NCI-H510A (cell line): ENCODE measurements at places on chromosomes 2 and 18.

DNA sequence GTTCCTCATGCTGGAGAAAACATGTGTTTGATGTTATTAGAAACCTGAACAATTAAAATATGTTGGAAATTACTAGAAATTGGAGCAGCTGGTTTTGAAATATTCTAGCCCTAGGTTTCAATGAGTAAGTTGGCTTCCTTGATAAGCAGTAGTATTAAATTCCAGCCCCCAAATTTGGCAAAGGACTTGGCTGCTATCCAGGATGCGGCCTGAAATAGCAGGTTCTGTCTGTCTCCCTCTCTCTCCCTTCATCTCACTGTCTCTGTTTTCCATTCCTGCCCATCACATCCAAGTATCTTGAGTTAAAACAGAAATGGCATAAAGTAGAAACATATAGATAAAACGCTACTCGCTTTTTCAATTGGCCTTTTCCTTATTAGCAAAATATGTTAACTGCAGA lies 20.9 kb upstream of the GPR45 start:
- DNase-seq, result no peak

- DNase-seq, result no peak
Measured at GRCh38 chr18:3114451-3114850, 101.5 kb upstream of the LPIN2 start.

DNA sequence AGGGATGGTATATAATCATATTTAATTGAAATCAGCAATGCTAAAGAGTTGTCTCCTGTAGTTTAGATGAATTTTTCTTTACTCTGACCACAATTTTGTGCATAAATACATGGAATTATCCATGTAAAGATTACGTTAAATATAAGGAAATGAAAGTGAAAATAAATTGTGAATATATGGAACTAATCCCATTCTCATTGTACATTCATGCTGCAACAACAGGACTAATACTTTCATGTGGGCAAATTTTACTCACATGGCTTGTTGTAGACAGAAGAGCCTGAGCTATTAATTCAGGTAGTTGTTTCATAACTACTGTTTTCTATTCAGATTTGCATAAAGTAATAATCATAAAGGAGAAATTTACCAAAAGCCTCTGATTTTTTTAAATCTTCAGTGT lies 357.8 kb downstream of the ARHGAP15 start:
- DNase-seq, result no peak

DNA sequence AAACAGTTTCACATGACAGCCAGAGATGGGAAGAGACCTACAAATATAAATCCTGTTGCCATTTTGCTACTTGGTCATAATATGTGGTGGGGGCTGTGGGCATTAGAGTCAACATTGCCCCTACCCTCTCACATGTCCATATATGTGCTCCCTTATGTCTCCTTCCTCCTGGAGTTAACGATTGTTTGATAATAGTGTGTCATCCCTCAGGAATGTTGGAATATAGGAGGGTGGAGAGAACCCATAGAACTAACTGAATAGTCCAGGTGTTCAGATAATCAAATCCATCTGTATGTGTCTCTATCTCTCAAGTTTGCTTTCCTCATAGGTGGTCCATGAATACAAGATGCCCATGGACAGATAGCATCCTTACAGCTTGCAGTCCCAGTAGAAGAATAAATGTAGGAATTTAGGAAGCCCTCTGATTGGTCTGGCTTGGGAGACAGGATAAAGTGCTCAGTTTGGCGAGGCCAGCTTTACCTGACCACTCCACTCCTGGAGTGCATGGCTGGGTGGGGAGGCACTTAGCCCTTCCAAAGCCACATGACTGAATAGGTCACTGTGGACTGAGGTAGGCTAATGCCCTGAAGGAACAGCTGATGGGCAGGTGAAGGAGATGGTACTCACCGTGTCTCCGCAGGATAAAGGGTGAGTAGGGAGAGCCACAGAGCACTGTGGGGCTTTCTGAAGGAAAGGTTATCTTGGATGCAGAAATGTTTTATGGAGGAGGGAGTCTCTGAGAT lies 166.9 kb downstream of the CDCA7 start:
- DNase-seq, result no peak

GRCh38 chr2:99571954-99572353 lies 82.1 kb upstream of the REV1 start:
- no peak for DNase-seq

DNA sequence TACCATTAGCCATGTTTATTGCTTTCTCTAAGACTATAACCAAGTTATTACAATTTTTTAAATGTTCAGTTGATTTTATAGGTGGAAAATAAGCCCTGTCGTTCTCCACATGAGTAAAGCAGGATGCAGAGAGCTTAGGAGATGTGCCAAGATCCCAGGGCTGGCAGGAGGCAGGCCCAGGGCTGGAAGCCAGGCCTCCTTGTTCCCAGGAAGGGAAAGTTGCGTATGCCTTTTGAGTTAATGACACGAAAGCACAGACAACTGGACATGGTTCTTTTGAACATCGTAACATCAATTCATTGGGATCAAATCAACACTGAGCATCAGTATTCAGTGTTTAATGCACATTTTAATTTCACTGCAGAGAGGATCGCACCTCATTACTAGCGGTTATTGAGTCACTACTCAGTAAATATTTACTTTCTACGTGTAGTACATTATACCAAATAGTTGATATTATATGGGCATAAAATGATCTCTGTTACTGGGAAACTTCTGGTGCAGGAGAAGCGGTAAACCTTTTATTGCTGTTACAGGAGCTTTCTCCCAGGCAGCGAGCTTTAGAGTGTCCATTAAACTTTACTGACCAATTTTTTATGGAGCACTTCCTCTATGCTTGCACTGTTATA lies 60.0 kb downstream of the RNF144A start:
- no peak for DNase-seq

GRCh38 chr2:182971820-182972547 lies 66.3 kb downstream of the NCKAP1 start:
- DNase-seq, result no peak

- no peak for DNase-seq
Measured at GRCh38 chr2:105857076-105857740, 112.5 kb downstream of the NCK2 start.

DNA sequence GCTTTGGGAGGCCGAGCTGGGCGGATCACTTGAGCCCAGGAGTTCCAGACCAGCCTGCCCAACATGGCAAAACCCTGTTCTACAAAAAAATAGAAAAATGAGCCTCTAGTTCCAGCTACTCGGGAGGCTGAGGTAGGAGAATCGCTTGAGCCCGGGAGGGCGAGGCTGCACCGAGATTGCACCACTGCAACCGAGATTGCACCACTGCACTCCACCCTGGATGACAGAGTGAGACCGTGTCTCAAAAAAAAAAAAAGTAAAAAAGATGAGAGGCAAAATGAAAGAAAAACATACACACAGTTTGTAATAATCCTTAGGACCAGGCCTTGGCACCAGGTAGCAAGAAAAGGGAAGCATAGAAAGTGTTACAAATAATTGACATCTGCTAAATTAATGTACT lies 22.0 kb downstream of the RBM43 start:
- DNase-seq, result no peak

- DNase-seq, result no peak
Measured at GRCh38 chr2:18719978-18720775, 130.8 kb upstream of the NT5C1B start.

- DNase-seq, result no peak
Measured at GRCh38 chr2:58667137-58667774, 426.1 kb upstream of the FANCL start.

DNA sequence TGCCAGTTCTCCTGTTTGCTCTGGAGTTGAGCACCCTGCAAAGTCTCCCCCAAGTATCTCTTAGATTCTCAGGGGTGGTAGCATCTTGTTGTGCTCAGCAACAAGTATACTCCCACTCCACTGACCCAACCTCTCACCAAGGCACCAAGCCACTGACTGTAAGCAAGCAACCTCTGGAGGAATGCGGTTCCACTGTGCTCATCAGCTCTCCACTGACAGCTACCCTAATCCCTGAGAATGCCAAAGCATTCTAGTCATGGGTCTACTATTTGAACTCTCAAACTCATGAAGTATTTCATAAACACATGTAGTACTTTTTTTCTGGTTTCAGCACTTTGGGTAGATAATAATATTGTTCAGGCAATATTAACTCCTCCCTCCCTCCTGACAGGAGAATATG lies 170.0 kb downstream of the EPHA4 start:
- no peak for DNase-seq

- DNase-seq, result no peak
Measured at GRCh38 chr2:105588581-105588980, 156.1 kb upstream of the NCK2 start.

- DNase-seq, result no peak
Measured at GRCh38 chr2:167626301-167626700, 621.1 kb downstream of the STK39 start.

- DNase-seq, result no peak
Measured at GRCh38 chr2:129404000-129404685, 575.3 kb upstream of the RAB6C start.

DNA sequence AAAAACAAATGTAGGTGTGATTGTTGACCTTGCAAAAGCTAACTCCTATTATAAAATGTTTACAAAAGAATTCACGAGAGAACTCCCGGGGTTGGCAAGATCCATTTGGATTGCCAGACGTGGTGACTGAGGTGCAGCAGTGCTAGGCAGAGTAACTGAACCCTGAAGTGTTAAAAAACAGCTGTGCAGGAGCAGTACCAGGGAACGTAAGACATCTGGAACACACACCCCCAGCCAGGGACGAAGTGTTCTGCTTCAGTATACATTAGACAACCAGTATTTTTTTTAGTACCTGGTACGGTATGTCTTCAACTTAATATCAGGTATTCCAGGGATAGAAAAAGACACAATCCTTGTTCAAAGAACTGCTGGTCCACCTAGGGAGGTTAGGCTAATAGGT lies 272.1 kb upstream of the EPAS1 start:
- DNase-seq, result no peak

- DNase-seq, result no peak
Measured at GRCh38 chr2:96107708-96108065, 8.7 kb downstream of the ADRA2B start.

DNA sequence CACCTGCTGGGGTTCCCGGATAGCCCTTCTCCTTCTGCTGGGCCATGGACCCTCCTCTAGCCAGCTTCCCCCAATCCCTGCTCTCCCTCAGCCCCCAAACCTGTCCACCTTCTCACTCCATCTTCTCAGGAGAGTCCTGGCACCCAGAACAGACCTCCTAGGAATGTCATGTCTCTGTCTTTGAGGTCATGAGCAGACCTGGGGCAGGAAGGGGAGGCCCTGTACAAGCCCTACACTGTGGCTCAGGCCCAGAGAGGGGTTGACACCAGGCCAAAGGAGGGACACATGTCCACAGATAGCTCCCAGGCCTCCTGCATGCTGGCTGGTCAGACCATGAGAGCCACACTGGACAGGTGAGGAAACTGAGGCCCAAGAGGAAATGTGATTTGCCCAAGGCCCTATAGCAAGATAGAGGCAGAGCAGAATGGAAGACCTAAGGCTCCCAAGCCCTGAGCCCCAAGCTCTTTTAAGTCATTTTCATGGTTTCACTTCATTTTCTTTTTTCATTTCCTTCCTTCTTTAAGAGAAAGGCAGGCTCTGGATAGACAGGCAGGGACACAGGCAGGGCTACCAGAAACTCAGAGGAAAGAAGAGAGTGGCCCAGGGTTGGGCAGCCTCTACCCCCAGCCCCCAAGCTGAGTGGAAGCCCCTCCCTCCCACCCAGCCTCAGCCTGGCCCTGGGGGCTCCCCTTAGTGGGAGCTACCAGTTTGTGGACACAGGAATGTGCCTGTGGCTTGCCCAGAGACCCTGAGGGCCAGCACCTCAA lies 159.7 kb downstream of the SMAD7 start:
- DNase-seq, result no peak

- peak; percentile 53 for DNase-seq
Measured at GRCh38 chr2:65939687-65940086, 495.2 kb upstream of the MEIS1 start.

DNA sequence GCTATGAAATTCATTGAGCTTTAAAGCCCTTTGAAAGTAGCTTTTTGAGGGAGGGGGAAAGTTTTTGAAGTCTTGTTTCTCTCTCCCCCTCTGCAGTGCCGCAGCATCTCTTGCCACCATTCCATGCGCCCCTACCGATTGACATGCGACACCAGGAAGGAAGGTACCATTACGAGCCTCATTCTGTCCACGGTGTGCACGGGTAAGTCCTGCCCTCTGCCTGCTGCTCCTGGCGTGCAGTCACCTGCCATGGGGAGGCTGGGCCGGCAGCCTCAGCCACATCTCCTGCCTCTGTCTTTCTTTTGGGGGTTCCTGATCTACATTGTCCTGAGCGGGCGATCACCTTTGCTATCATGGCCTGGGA lies 191.6 kb downstream of the GLI2 start:
- peak; percentile 44 for DNase-seq

DNA sequence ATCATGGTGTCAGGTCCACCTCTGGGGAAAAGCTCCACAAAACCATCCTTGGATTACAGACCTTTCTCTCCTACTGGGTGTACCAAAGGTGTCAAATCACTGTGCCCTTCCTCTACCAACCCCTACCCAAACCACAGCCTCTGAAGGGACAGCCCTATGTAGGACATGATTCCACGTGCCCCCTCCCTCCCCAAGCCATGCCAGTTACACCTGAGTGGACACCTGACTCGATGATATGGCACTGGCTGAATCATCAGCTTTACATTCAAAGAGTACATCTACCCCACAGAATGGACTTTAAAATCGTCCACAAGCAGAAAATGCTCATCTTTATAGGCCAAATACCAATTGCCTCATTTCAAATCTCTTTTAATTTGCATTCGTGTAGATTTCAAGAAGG lies 26.0 kb downstream of the TRABD2A start:
- no peak for DNase-seq

GRCh38 chr2:219461047-219461514 lies 26.4 kb downstream of the SPEG start:
- DNase-seq, result peak; percentile 39

DNA sequence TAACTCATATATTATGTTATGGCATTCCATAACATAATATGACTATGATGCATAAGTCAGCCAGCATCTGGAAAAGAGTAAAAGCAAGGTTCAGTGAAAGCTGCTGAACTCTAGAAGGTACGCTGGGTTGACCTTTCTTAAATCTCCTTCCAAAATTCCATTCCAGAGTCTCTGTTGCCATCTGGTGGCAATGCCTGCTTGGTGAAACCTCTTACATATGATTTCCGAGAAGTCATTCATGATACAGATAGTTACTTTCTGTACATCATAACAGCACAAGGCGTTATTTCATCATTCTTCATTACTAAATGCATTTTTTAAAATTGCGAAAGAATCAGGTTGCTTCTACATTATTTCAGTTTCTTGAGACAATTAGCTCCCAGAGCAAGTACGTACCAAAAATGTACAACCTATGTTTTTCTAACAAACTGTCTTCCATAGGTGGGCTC lies 7.0 kb upstream of the EPG5 start:
- peak; percentile 24 for DNase-seq

DNA sequence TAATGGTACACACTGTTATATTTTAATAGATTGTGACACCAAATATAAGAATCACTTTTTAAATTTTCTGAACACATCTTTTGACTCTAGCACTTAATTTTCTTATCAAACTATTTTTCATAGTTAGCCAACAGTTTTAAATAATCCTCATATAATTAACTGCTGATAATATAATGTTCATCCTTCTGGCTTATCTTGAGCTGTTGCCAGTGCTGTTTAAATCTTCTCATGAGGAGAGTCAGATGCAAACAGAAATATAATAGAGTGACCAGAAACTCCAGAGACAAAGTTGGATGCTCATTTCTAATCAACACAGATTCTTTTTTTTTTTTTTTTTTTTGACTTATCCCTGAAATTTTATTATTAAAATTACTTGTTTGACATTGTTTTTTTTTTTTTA lies 282.6 kb downstream of the SPAG16 start:
- no peak for DNase-seq
